Stimulated activated CD8-positive, alpha-beta memory T cell treated with anti-CD3 and anti-CD28 coated beads, Interleukin-4, amount 100 ng/mL, for 1 hour (primary cell): ENCODE measurements at places on chromosomes 16 and 17.

- DNase-seq = no peak
Observed at GRCh38 chr17:51819341-51820219, 338.9 kb downstream of the CA10 start.

- no peak for DNase-seq
Observed at GRCh38 chr17:4497101-4497824, 1.4 kb upstream of the SPNS2 start.

DNA sequence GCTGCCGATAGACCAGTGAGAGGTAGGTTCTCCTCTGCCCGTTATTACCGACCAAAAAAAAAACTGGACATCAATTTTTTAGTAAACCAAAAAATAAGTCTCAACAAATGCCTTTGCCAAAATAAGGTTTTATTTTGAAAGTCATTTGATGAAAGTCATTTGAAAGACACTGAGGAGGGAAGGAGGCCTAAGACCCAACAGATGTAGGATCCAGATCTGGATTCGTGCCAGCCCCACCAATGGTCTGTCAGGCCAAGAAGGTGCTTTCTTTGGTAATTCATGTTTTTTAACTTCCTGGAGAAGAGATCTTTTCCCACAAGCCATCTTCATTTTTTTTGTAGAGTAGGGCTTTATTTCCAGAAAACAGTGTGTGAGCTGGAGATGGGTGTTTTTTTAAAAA lies 18.1 kb downstream of the NTAN1 start:
- no peak for DNase-seq

DNA sequence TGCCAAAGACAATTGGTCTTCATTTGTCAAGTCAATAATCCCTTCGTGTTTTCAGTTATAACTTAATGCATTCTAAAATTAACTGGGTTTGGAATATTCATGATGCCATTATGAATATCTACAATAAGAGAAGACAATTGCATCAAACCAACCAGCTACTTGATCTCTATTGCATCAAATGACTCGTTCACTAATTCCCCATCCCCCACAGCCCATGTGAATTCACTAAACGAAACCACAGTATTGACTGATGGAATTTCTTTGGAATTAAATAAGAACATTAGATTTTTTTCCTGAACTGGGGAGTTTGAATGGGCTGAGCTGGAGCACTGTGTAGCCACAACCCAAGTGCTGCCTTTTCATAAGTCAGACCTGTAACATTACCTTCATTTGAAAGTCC lies 65.3 kb downstream of the HS3ST3B1 start:
- no peak for DNase-seq

GRCh38 chr17:39174920-39175694 lies 9.1 kb upstream of the ARL5C start:
- peak; percentile 57 for DNase-seq

DNA sequence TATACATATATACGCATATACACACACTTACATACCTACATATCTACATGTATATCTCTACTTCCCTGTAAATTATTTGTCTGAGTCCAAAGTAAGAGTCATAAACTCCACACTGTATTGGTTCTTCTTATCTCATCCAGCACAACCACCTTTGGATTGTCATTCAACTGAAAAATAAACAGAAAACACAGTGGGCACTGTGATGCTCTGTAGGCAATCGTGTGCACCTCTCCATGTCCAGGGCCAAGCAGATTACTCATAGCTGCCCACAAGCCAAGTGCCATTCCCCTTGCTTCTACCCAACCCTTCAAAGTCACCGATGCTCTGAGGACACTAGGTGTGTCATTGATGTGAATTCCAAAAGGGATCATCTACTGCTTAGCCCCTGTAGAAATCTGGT lies 12.9 kb upstream of the TEKT3 start:
- DNase-seq = no peak

- DNase-seq = no peak
Observed at GRCh38 chr17:36933512-36934143, 3.6 kb upstream of the LHX1 start.

GRCh38 chr16:17984810-17985209 lies 351.7 kb downstream of the NPIPA8 start:
- DNase-seq = no peak

DNA sequence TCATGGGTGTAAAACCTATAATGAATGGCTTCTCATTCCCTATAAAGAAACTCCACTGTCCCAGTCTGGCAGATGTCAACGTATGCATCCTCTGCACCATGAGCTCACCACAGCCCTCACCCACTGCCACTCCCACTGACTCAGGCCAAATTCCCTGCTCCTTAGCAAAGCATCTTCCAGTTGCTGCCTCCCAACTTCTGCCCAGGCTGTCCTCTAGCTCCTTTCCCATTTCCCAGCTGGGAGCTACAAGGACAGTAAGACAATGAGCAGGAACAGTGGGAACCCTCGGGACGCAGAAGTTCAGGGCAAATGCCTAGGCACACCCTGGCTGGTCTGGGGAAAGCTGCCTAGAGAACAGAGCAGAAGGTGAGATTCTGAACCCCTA lies 9.1 kb upstream of the THAP11 start:
- DNase-seq = no peak

DNA sequence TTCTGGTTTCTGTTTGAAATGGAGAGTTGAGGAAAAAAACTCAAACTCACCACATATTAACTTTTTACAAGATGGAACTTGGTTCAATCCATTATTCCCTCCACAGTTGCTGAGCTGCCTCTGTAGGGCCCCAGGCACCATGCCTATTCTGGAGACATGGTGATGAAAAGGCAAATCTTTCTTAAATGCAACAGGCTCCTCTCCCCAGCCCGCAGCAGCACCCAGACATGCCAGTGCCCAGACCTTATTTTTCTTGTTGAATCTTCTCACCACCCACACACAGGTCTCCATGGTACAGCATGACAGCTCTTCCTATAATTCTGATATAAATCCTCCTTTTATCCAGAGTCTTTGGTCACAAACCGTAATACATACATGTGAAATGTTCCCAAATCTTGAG lies 7.6 kb downstream of the CYTH1 start:
- DNase-seq = no peak

DNA sequence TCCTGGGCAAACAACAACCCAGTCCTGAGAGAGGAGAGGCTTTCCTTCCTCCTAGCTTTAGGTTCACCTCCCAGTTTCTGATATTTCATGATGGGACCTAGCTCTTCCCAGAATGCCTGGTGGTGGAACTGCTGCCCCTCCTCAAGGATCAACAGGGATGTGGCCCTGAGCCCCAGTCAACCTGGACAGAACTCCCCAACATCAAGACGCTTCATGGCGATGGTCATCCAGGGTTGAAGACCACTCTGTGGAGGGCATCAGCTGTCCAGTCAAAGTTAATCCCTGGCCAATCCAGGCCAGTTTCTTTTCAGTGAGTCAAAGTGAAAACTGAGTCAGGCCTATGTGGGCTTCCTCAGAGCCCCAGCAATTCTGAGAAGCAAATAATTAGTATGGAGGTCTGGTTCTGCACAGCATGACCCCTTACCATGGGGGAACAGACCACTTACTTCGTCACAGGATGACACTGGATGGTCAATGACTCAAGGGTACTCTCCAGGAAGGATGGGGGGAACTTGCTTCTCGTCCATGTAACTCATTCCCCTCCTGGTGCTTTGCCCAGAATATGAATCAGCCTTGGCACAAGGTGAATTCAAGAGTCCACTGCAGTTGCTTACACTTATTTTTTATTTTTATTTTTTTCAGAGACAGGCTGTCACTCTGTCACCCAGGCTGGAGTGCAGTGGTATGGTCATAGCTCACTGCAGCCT lies 14.7 kb upstream of the XYLT2 start:
- DNase-seq = no peak

GRCh38 chr16:85051067-85051581 lies 23.5 kb downstream of the KIAA0513 start:
- no peak for DNase-seq

DNA sequence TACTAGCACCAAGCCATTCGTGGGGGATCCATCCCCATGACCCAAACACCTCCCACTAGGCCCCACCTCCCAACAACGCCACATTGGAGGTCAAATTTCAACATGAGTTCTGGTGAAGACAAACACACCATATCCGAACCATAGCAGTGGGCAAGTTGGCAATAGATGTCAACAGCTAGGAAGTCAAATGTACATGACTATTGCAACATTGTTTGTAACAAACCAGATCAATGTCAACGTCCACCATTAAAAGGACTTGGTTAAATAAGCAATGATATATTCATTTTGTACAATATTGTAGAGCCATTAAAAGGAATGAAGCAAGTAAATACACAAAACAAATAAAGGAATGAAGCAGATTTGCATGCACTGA lies 26.5 kb upstream of the CIITA start:
- DNase-seq = no peak

- DNase-seq = no peak
Observed at GRCh38 chr17:78474614-78475146, 96.2 kb downstream of the PGS1 start.

DNA sequence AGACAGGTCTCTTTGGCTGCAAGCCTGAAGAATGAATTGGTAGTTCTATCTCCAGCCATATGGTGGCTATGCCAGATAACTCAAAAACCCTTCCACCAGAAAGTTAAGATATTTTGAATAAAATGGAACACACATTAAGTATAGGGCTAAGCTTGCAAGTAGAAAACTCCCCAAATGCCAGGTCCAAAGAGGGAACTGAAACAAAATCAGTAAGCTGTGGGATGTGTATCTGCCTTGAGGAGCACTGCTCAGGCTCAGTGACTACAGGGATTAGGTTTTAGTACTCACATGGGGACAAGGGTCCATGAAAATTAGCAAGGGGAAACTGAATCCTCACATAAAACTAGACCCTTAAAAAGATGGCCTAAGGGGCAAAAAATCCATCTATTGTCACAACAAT lies 115.7 kb upstream of the PMFBP1 start:
- no peak for DNase-seq

- DNase-seq = no peak
Observed at GRCh38 chr17:61157246-61157886, 242.3 kb upstream of the TBX2 start.

DNA sequence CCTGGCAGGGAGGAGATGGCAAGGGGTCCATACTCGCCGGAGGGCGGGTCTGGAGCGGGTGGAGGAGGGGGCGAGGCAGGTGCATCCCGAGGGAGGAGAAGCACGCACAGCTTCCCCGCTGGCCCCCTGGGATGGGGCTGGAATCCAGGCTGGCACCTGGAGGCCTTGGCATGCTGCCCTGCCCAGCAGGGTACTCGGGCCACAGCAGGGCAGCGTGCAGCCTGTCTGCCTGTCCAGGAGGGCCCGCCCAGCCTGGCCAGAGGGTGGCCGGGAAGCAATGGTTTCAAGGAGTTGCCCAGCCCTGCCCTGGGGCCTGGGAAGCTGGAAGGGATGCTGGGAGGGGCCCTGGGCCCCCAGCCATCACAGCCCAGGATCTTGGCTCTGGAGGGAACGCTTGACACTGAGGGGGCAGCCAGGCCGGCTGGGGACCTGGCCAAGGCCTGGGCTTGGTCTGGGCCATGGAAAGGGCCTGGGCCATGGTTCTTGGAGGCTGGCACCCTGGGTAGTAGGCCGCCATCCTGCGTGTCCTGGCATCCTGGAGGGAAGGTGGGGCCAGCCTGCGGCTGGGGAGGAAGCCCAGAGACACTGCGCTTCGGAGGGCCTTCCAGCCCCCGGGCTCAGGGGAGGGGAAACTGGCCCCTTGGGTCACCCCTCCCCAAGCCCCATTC lies 1.1 kb downstream of the GLIS2 start:
- no peak for DNase-seq

DNA sequence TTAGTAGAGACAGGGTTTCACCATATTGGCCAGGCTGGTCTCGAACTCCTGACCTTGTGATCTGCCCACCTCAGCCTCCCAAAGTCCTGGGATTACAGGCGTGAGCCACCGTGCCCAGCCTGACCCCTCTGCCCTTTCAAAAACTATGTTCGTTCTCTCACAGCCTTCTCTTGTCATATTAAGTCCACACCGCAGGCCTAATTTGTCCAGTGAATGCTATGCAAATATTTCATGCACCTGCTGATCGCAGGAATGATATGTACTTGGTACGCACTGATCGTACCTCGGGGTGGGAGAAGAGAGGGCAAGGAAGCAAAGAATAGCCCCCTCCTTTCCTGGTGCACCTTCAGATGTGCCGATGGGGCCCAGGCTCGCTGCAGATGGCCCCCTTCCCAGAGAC lies 3.0 kb upstream of the BIRC5 start:
- no peak for DNase-seq

DNA sequence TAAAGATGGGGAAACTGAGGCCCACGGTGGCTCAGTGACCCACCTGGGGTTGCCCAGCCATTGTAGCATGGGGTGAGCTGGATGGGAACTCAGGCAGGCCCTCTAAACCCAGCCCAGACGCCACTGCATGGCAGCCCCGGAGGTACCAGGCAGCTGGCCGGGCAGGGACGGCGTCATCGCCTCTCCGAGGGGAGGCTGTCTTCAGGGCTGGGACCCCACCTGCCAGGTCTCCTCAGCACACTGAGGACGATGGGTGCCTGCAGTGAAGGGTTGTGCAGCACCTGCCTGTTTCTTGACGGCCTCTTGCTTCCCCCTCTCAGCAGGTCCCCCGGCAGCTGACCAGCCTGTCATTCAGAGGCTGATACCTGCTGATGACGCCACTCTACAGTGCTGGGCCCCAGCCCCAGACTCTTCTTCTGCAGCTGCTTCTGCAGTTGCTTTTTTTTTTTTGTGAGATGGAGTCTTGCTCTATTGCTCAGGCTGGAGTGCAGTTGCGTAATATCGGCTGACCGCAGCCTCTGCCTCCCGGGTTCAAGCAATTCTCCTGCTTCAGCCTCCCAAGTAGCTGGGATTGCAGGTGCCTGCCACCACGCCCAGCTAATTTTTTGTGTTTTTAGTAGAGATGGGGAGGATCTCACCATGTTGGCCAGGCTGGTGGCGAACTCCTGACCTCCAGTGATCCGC lies 24.7 kb downstream of the RNF213 start:
- DNase-seq = no peak

GRCh38 chr16:87206646-87207451 lies 110.3 kb downstream of the C16orf95 start:
- DNase-seq = no peak

DNA sequence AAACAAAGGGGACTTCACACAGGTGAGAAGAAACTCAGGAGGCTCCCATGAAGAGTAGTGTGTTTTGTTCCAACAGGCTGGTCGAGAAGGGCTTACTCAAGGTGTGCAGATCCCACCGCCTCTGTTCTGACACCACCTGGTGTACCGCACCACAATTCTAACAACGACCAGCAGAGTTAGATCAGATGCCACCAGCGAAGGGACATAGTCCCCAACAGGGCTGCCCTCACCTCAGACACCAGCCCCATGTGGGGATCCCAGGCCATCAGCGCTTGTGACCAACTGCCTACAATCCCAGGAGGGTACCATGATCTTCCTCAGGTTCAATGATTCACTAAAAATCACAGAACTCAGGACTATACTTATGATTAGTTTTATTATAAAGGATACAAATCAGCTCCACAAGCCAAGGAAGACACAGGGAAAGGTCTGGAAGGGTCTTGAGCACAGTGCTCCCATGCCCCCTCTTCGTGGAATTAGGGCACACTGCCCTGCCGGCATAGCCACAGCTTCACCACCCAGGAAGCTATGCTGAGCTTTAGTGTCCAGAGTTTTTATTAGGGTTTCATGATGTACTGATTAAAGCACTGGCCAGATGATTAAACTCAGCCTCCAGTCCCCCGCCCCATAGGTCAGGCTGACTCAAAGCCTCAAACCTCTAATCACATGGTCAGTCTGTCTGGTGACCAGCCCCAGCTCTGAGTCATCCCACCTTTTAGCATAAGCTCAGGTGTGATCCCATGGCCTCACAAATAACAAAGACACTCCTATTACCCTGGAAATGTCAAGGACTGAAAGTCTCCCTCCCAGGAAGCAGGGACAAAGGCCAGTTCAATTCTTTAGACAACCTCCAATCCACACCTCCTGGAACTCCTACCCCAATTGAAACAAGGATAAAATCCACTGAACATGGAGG lies 26.0 kb downstream of the TRIM25 start:
- DNase-seq = no peak
